ENCODE measurements at places on chromosomes 7 and 10.

DNA sequence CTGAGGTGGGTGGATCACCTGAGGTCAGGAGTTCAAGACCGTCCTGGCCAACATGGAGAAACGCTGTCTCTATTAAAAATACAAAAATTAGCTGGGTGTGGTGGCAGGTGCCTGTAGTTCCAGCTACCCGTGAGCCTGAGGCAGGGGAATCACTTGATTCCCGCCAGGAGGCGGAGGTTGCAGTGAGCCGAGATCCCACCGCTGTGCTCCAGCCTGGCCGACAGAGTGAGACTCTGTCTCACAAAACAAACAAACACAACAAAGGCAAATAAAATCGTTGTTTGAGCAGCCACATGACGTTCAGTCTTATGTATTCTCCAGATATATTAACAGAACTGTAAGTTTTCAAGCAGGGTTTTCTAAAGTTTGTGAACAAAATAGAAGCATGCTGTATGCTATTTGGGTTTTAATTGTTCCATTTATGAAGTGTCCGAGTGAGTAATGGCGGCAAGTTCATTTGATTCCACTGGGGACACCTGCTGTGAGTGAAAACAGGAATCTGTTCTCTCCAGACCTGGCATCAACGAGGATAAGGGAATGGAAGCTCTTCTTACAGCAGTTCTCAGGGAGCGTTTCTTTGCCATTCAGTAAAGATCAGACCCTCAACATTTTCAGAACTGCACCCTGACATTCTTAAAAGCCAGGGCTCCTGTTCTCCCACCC, 122.5 kb upstream of the PITRM1 start:
- no peak for DNase-seq

DNA sequence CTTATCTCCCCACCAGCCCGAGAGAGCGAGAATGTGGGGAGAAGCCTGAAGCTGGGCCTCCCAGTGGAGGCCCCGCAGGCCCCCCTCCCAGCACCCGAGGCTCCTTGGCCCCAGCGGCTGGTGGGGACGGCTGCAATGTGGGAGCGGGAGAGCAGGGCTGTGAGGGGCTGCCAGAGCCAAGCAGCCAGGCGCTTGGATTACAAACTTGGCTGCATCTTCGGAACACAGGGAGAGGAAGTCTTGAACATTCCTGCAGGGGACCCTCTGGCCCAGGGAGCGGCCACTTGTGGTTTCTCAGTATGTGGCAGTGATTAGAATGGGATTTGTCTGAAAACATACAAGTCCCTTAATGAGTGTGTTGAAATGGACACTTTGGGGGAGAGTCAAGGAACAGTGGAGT, 23.2 kb downstream of the ELN start:
- DNase-seq: no peak

DNA sequence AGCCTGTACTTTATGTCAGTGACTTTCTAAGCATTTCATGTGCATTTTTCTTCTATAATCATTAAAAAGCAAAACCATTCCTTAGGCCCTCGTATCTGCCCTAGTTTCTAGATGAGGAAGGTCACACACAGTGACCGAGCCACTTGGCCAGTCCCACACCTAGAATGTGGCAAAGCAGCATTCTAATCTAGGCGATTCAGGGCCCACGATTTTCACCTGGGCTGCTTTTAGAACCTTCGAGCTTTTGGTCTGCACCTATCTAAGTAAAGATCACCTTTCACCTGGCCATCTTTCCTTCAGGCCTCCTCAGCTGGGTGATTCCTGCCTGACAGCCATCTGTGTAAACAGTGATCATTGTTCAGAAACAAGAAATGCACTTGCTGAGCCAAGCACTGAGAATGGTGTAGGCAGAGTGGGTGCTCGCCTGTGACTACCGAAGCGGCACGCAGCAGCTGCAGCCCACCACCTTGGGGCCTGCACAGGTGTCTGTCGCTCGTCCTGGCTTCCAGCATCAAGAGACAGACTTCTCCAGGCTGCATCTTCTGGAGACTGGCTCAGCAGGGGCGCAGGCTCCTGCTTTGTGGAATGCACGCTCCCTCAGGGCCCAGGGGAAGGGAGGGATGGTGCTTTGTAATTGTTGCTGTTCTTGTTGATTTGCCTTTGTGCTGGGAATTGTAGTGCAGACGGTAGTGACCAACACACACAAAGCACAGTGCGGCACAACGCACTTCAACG, 149.0 kb upstream of the INSYN2A start:
- DNase-seq: no peak

DNA sequence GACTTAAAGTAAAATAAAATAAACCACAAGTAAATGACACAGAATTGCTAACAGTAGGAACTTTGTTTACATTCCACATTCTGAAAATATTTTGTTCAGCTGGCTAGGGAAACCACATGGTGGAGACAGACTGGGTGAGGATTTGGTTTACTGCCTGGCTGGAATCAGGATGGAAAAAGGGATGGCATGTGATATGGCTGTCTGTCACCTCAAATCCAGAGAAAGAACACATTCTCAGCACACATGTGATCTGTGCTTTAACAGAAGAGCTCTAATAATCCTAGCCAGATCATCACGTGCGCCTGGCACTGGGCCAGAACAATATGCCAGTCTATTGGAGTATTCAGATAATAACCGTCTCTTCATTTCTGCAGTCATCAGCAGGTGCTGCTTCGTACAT, 90.9 kb upstream of the PIP4K2A start:
- no peak for DNase-seq

DNA sequence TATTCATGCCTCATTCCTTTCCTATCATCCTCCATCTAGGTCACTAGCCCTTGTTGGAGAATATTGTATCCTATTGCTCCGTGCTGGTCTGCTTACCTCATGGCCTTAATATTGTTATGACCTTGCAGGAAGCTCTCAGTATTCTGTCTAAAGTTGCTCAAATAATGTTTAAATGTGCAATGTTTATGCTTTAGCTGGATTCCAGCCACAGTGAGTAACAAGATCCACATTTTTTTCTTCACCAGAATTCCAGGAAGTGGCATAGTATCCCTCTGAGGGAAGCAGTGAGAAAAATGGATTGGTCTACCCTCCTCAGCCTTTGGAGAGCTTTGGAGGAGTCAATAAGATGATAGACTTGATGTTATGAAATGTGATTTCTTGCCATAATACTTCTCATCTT, 402.6 kb downstream of the NRG3 start:
- no peak for DNase-seq

DNA sequence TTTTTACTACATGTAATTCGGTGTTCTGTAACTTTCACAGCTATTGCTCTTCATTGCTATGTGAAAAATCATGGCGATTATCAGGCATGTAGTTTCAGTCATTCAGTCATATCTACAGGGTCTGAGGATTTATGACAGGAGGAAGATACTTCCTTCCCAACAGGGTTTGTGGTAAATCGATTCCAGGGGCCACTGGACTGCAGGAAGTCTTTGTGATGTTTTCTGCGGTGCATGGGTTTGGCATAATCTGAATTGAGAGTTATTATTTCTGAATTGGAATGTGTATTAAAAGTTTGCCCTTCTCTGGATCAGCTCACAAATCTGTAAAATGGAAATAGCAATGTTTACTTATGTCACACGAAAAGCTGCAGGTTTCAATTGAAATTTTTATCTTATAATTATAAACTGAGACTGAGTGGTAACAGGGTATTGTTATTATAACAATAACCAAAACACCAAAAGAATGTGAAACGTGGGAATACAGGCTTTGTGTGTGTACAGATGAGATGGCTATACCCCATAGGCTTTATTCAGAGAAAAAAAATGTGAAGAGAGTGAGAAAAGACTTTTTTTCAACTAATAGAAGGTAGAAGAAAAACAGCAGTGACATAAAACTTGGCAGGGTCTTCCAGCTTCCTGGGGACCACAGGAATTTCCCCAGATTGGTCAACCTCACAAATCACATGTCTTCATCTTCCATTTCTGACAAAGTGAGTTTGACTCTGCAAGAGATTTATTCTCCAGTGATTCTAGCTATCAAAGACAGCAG, 307.7 kb upstream of the NFE2L3 start:
- no peak for DNase-seq

DNA sequence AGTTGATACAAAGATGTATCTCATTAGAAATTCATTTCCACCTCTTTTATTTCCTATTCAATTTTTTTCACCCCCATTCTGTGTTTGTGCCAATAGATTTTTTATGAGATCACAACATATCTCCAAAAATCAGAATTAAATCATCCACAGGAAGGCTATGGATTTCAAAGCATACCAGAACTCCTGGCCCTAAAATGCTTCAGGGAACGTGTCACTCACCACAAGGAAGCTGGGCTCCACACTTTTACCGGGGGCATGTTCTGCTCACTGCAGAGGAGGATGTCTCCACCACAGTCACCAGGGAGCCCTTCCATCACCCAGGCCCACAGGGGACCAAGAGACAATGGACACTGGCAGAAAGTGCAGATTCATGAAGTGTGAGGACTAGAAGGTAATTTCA, 456.8 kb downstream of the KCNMA1 start:
- DNase-seq: no peak

- DNase-seq: no peak
These were observed 129.3 kb downstream of the GLI3 start for GRCh38 chr7:42107484-42108240.

- no peak for DNase-seq
These were observed 132.1 kb downstream of the CSTF2T start for GRCh38 chr10:51567271-51567670.

DNA sequence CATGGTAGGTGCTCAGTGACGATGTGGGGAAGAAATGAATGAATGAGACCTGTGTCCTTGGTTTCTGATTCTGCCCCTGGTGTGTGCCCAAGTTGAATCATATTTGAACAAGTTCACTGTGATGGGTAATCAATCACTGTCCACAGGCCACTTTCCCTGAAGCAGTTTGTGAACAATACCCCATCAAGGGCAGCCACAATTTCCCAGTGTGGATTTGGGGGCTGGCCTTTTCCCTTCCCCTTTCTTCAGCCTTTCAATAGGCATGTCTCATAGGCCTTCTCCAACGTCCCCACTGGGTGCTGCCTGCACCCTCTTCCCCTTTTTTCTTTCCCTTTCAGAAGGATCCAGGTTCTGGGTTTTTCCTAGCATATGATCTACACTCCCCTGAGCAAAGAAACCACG, 64.7 kb downstream of the CREB5 start:
- DNase-seq: no peak

GRCh38 chr10:125868372-125868975, 12.6 kb downstream of the DHX32 start:
- DNase-seq: peak; percentile 3

DNA sequence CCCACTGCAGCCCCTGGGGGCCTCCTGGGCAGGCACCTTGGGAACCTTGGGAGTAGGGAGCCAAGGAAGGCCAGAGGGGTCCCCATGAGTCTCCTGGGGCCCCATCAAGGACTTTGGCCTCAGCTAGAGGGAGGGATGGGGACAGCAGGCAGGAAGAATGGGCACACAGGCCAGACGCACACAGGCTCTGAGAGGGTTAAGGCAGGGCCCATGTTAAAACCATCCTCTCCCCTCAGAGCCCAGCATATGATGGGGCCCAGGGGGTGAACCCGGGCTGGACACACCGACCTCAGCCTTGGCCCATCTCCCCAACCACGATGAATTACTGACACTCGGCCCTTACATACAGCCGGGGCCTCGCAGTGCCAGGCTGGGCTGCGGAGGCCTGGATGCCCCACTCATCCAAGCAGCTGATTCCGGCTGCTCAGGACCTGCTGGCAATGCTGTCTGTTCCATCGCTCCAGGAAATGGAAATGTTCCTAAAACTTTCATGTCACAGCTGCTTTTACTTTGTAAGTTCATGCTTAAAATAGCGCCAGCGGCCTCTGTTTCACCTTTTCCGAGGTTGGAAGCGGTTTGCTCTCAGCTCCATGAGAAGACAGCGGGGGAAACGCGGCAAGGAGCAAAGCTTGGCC, 17.3 kb upstream of the INPP5A start:
- DNase-seq: no peak

- no peak for DNase-seq
These were observed 17.0 kb upstream of the C10orf105 start for GRCh38 chr10:71736570-71736952.

- DNase-seq: no peak
These were observed 103.0 kb upstream of the PCGF5 start for GRCh38 chr10:91117505-91117904.

GRCh38 chr10:3226960-3227744, 54.6 kb upstream of the PITRM1 start:
- DNase-seq: no peak

DNA sequence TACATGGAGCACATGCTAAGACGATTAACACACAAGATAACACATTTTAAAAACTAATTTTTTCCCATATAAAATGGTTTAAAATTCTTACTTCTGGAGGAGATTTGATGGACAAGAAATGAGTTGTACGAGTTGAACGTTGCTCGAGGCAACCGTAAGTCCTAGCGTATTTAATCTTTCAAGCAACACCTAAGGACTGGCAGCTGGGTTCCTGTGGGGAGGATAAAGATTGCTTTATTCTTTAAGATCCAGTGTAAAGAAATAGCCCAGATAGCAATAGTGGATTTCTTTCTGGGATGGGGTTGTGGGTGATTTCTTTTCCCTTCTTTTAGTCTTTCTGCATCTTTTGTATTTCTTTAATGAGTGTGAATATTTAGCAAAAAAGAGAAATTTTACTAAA, 9.8 kb downstream of the TBXAS1 start:
- DNase-seq: no peak

DNA sequence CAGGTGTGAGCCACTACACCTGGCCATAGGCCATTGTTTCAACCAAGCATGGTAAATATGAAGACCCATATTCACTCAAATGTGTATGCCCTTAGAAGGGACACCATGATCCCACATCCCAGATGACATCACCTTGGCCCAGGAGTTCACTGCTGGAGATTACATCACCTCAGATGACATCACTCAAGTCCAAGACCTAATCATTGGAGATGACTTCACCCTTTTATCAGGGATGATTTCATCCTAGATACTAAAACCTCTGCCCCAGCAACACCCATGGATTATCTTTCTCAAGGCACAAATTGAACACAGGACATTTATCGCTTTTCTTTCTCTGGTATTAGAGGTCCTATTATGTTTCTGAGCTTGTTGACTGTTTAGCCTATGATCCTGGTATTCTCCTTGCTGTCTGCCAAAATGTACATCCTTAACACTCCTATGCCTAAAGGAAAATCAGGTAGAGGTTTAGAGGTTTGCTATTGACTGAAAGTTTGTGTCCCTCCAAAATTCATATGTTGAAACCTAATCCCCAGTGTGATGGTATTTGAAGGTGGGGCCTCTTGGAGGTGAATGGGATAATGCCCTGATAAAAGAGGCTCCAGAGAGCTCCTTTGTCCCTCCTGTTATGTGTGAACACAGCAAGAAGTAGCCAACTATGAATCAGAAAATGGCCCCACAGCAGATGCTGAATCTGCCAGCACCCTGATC, 9.8 kb upstream of the CYP2C18 start:
- no peak for DNase-seq

DNA sequence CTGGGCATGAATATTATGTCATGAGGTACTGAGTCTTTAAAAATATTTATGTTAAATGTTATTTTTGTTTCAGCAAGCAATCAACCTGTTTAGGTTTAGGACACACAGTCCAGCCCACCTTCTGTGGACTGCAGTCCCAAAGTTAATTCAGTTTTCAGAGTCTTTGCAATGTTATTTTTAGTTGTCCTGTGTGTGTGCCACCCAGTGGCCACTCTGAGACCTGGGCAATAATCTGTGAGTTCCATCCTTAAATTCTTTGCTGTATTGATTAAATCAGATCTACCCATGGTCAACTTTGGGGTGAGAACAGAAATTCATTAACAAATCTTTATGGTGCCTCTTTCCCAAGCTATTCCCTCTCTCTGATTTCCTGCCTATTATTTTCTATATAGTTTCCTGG, 415.1 kb downstream of the CCSER2 start:
- no peak for DNase-seq

GRCh38 chr7:67341153-67341768, 344.6 kb downstream of the TYW1 start:
- DNase-seq: no peak
